ENCODE measurements at places on chromosomes 4 and X.
A peak's percentile ranks its signal among the peaks of the same experiment; 100 is the strongest.

DNA sequence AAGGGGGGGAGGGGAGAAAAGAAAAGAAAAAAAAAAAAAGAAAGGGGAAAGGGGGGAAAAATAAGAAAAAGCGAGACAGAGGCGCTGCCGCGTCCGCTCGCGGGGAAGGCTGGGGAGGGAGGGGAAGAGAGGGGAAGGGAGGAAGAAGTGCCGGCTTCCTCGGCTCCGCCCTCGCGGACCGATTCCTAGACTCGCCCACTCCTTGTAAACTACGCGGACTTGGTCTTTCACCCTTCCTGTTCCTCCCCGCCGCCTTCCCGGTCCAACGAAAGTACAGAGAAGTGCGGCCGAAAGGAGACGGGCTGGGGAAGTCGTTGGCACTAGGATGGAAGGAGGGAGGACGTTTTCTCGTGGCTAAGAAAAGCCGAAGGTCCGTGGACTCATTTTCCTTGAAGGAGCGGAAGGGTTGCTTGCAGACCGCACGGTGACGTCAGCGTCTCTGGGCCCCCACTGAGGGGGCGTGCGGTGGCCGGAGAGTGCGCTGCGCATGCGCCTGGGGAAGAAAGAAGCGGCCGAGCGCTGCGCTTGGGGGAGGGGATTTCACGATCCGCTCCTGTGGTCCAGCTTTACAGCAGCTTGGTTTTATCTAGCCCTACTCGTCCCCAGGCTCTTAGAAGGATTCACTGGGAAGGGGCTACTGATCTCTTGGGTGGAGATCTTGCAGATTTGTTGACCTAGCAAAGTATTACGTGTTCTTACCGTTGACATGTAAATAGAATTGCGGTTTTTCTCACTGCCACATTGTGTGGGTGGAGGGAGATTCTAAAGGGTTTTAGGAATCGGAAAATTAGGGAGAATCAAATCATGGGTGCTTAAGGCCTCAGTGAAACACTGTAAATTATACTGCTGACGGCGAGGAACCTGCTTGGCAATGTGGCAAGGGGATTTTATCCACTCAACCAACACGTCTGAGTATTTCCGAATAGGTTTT, at the start of gene CCNI:
TSS of gene CCNI (minus strand) at position 121 of the 931 bp plus-strand sequence. CDS start 9,627 bp downstream, outside the sequence.
- peak; percentile 82 for DNase-seq

DNA sequence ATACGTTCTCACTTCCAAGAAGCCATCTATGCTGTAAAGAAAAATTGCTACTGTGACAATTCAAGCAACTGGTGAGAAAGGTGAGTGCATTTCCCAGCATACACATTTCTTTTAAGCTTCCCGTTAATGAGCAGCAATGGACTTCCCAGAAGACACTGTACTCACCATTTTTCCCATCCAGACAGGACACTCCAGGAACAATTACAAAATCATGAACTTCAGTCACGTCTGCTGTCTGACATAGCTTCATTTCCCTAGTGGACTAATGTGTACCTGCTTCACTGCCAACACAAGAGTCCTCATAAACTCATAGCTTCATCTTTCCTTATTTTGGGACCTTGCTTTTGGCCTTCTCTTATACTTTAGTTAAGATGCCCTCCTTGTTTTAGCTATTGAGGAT, 156.9 kb downstream of the ENOX2 start:
- no peak for DNase-seq

- no peak for DNase-seq
Observed at GRCh38 chr4:15142201-15142600, 139.9 kb downstream of the CPEB2 start.

DNA sequence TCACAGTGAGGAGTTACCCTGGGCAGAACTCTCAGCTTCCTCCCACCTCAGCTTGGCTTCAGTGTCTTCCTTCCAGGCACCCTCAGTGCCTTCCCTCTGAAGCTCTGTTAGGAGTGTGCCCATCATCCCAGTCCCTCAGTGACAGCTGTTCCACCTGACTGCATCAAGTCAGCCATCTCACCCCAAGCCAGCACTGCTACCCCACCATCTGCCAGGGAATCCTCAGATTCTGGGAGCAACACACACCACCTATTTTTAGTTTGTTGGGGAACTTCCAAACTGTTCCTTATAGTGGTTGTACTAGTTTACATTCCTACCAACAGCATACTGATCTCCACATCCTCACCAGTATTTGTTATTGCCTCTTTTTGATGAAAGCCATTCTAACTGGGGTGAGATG, 182.9 kb downstream of the RELL1 start:
- no peak for DNase-seq

- DNase-seq: no peak
Observed at GRCh38 chrX:6667048-6667768, 132.3 kb upstream of the VCX3A start.

DNA sequence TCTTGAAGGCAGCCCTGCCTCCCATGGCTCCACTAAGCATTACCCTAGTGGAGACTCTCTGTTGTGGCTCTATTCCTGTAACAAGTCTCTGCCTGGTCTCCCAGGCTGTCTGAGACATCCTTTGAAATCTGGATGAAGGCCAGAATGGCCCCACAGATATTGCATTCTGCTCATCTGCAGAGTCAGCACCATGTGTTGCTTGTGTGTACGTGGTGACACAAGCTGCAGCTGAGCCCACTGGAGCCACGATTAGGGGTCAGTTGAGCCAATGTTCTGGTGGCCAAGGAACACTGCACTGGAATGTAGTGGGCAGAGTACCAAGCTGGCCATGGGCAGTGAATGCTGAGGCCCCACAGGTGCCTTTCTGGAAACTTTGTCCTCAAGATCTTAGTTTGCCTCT, 29.2 kb downstream of the GRID2 start:
- DNase-seq: no peak
